Esophagus muscularis mucosa (tissue), 4 donors: ENCODE measurements at places on chromosomes 6 and 20. TPM values are rescaled to one million over a fixed set of nuclear protein-coding genes. Genes with fewer than 3 reads are reported as not detected.

Gene SOBP
- 27.3 TPM for total RNA-seq

Gene KIF6
- total RNA-seq = 2.6 TPM

Gene PLN
- total RNA-seq = 262 TPM

Gene SLC35B3
- 16.6 TPM for total RNA-seq

Gene BPIFA1
- not detected for total RNA-seq

Gene SLC22A7
- total RNA-seq = not detected

Gene NRSN1
- 0.83 TPM for total RNA-seq

Gene MCCD1
- total RNA-seq = not detected

Gene ECT2L
- total RNA-seq = 0.19 TPM

Gene SLC32A1
- not detected for total RNA-seq

Gene HTR1B
- 1.5 TPM for total RNA-seq

Gene PGC
- 1.1 TPM for total RNA-seq

Gene PRICKLE4
- total RNA-seq = 2.1 TPM

Gene SPEF1
- not detected for total RNA-seq

Gene TFAP2C
- total RNA-seq = 1.9 TPM

Gene PPIL6
- 6.6 TPM for total RNA-seq

Gene PRL
- not detected for total RNA-seq

Gene ADTRP
- 0.92 TPM for total RNA-seq

Gene HTR1E
- total RNA-seq = 0.40 TPM

Gene PACSIN1
- 1.3 TPM for total RNA-seq

Gene NPEPL1
- total RNA-seq = 56.9 TPM

Gene ESR1
- 1.7 TPM for total RNA-seq

Gene SOX12
- 14.4 TPM for total RNA-seq

Gene TMEM74B
- total RNA-seq = 0.71 TPM

Gene CST2
- not detected for total RNA-seq

Gene MAS1
- not detected for total RNA-seq

Gene PGBD1
- total RNA-seq = 7.8 TPM

Gene RBBP8NL
- not detected for total RNA-seq

Gene MAP7
- total RNA-seq = 1.9 TPM

Gene WFDC10B
- total RNA-seq = not detected

Gene CDSN
- not detected for total RNA-seq

Gene SRMS
- total RNA-seq = not detected

Gene BPI
- not detected for total RNA-seq

Gene SLC35D3
- not detected for total RNA-seq

Gene DEF6
- 4.0 TPM for total RNA-seq

Gene FAM184A
- 9.9 TPM for total RNA-seq

Gene MOG
- not detected for total RNA-seq
